Stimulated activated CD4-positive, alpha-beta T cell treated with anti-CD3 and anti-CD28 coated beads, Interleukin-1b, Interleukin-23, amount 100 ng/mL, for 1 hour (primary cell): ENCODE measurements at places on chromosomes 13 and 19.

DNA sequence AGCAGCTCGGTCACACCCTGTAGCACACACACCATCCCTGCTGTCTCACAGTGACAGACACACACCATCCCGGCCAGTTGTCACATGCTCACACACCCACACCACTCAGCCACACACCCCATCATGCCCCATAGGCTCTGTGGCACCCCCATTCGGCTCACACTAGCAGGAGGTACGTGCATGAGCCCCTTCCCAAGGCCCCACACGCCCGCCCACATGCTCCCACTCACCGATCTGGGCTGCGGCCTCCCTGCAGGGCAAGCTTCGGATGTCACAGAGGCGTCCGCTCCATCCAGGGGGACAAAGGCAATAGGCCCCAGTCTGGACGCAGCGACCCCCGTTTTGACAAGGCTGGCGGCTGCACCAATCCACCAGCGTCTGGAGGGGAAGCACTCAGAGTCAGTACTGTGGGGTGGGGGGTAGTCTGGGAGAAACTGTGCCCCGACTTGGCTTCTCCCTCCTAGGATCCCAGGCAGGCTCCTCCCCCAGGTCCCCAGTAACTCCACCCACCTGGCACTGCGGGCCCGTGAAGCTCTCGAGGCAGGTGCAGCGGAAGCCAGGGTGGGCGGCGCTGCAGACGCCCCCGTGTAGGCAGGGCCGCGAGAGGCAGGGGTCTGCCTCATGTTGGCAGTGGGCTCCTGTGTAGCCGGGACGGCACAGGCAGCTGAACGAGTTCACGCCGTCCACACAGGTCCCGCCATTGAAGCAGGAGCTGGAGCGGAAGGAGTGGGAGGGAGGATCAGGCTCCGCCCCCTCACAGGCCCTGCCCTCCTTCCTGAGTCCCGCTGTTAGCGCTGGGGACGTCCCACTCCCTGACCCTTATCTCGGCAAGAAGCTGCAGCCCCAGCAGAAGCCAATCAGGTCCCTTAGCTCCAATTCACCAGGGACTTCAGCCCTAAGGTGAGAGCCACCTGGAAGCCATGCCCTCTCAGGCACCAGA, 20.1 kb downstream of the NOTCH3 start:
- DNase-seq, result no peak

DNA sequence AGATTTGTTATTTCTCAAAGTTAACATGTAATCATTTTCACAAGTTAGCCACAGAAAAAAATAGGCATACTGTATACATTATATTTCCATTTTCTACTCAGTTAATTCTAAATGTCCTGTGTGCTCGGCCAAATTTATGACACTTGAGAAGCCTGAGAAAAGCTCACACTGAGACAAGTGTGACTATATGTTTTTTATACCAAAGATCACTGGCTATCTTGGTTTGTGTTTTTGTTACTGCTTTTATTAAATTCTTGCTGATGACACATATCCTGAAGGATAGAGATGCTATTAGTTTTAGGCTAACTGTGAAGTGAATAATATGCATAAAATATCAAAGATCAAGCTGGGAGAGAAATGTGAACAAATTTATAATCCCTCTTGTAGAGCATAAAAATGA, 49.3 kb upstream of the IL17D start:
- no peak for DNase-seq

DNA sequence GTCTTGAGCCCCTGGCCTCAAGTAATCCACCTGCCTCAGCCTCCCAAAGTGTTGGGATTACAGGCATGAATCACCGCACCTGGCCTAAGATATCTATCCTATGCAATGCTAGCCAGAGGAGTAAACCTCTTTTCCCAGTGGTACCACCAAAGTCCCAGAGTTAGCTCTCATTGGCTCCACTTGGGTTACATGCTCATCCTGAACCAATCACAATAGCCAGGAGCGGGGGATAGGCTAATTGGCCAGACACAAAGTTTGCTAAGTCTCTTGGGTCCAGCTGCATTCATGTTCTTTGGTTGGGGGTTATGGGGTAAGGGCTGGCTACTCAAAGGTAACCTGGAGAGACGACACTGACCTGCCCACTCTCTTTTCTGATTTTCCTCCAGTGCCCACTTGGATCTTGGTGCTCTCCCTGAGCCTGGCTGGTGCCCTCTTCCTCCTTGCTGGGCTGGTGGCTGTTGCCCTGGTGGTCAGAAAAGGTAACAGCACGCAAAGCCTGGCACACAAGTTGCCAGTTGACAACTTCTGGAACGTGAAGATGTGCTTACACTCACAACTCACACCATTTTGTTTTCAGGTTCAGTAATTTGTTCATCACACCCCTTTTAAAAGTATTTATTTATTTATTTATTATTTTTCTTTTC, 7.8 kb downstream of the C19orf38 start:
- DNase-seq, result no peak

DNA sequence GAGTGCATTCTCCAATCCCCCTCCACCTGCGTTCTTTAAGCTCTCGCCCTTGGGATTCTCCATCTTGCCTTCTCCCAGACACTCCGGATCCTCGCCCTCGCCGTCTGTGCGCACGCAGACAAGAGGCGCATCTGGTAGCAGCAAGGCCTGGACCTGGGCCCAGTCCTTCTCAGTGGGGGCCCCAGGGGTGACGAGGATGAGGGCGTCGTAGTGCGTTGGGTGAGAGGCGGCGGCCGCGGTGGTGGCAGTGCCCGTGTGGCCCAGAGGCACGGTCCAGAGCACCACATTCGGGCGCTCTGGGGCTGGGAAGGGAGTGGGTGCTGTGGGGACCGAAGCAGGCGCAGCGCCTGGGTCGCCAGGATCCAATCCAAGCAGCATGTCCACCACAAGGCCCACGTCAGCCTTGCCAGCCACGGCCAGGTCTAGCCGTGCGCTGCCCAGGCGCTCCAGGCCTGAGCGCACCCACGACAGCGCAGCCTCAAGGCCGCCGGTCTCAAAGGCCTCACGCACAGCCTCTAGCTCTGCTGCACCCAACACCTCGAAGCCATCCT, 3.1 kb downstream of the IRGQ start:
- no peak for DNase-seq

GRCh38 chr19:641702-642101, 2.0 kb downstream of the FGF22 start:
- DNase-seq, result no peak

- DNase-seq, result no peak
Measured at GRCh38 chr13:41293272-41293671, 17.8 kb upstream of the NAA16 start.
